NB4 (cell line): ENCODE measurements at places on chromosomes 5 and 9.
A peak's percentile ranks its signal among the peaks of the same experiment; 100 is the strongest.

DNA sequence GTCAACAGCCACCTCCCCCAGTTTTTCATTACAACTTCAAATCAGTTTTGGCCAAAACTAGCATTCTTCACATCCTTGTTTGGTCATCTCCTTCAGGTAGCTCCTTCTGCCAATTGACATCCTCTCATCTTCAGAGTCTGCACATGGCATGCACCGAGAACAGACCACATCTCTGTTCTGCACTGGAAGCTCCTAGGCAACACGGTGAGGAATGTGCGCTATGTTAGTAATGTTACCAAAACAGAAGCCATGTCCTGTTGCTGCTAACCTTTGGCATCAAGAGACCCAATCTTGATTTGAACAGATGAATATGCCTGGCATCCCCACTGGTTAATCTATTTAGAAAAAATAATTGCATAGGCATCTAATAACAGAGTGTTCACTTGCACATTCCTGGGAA, 5.1 kb upstream of the HK3 start:
- no peak for DNase-seq

DNA sequence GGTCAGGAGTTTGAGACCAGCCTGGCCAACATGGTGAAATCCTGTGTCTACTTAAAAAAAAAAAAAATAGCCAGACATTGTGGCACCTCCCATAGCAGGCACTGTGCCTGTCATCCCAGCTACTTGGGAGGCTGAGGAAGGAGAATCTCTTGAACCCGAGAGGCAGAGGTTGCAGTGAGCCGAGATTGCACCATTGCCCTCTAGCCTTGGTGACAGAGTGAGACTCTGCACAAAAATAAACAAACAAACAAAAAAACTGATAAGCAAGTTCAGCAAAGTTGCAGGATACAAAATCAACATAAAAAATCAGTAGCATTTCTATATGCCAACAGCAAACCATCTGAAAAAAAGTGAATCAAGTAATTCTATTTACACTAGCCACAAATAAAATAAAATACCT, 64.8 kb upstream of the TTC23L start:
- no peak for DNase-seq

GRCh38 chr5:90571147-90571773, 12.7 kb downstream of the ADGRV1 start:
- no peak for DNase-seq

- DNase-seq, result no peak
Observed at GRCh38 chr9:99787556-99787955, 34.1 kb upstream of the NR4A3 start.

DNA sequence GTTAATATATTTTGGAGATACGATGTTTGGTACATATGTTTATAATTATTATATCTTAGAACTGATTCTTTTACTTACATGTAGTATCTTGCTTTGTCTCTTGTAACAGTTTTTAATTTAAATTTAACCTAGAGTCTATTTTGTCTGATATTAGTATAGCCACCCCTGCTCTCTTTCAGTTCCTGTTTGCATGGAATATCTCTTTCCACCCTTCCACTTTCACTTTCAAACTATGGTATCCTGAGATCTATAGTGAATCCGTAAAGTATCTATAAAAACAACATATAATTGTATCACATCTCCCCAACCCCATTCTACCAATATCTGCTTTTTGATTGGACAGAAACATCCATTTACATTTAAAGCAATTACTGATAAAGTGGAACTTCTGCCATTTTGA, 7.2 kb downstream of the IRGM start:
- DNase-seq, result peak; percentile 28

- DNase-seq, result no peak
Observed at GRCh38 chr5:154163327-154164248, 26.9 kb upstream of the GALNT10 start.

GRCh38 chr5:180920710-180921109, 21.8 kb downstream of the BTNL8 start:
- no peak for DNase-seq

GRCh38 chr9:91116211-91116610, 245.5 kb downstream of the AUH start:
- DNase-seq, result no peak

- no peak for DNase-seq
Observed at GRCh38 chr5:76384189-76384588, 18.9 kb upstream of the IQGAP2 start.

GRCh38 chr9:27280249-27280648, 16.7 kb downstream of the EQTN start:
- DNase-seq, result no peak

DNA sequence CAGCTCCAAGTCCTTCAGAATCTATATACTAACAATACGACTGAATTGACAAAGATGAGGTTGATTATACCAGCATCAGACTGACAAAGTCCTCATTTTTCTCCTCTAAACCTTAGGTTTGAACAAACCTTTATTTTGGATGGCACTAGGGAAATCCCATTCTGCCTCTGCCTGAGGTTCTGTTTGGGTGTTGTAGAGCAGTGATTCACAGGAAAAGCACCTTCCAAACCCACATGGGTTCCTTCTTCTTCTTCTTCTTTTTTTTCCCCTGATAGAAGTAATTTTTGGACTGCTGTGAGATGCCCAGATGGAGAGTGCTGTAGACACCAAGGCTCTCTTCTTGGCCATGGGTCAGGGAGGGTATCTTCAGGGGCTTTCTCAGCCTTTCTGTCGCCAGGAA, 164.9 kb upstream of the PAPPA start:
- no peak for DNase-seq
